ENCODE measurements at places on chromosomes 6 and 20.
A peak's percentile ranks its signal among the peaks of the same experiment; 100 is the strongest.

- DNase-seq = no peak
Observed at GRCh38 chr6:27644528-27644927, 171.6 kb upstream of the ZNF184 start.

- DNase-seq = peak; percentile 35
Observed at GRCh38 chr6:156791320-156791850, 14.2 kb downstream of the ARID1B start.

- DNase-seq = no peak
Observed at GRCh38 chr6:98833057-98833306, 1.4 kb upstream of the POU3F2 start.

GRCh38 chr20:51528263-51529027, 14.1 kb downstream of the NFATC2 start:
- no peak for DNase-seq

GRCh38 chr6:170243791-170244291, 47.0 kb downstream of the DLL1 start:
- no peak for DNase-seq

GRCh38 chr20:63087872-63088680, 81.3 kb upstream of the BHLHE23 start:
- DNase-seq = no peak

Measured in RPMI7951 (cell line).